ENCODE measurements at places on chromosomes 16 and 17.

GRCh38 chr16:4787627-4788482 lies at the start of gene SEPTIN12:
TSS of gene SEPTIN12 (minus strand) at chr16:4788345. CDS start at chr16:4787645, 700 bp downstream.
- no peak for DNase-seq

DNA sequence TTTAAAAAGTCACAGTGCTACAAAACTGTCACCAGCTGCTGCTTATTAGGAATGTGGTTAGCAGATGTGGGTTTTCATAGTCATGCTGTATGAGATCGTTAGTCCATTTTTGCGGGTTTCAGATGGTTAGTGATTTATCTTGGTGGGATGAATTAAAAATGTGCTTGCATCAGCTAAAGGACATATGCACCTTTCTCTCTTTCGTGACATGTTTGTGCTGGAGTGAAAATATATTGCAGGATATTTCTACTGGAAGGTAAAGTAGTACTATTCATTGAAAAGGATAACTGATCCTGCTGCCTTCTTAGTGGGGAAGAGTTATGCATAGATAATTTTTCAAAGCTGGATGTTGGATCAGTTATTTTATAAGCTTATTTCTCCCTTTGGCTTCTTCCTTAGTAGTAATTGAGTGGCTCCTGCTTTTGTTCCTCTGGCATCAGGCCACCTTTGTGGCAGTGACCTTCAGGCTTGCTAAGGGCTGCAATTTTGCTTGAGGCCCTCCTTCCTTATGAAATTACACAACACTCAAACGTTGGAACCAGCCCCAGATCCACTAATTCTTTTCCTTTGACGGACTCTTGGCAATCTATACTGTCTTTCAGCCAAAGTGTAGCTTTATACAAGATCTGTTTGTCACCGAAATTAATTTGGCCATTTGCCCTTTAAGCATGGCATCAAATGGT lies 7.5 kb upstream of the SNTB2 start:
- no peak for DNase-seq

DNA sequence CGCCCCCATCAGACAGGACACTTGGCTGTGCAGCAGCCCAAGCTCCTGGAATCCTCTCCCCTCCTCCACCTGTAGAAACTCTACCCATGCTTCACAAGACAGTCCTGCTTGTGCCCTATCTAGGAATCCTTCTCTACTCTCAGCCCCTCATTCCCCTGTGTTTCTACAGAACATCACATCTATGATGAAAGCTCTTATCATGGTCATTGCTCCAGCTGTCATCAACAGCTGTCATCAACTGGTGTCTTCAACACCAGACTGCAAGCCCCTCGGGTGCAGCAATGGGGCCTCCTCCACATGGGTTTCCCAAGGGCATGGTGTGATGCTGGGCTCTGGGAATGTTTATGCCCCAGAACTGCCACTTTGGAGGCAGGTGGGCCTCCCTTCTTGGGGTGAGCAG lies 21.1 kb upstream of the CDRT4 start:
- no peak for DNase-seq

- no peak for DNase-seq
Measured at GRCh38 chr17:13086142-13086769, 68.4 kb upstream of the ELAC2 start.

Data from putamen (tissue), 1 donor.